ENCODE measurements at places on chromosomes 11 and 22.

DNA sequence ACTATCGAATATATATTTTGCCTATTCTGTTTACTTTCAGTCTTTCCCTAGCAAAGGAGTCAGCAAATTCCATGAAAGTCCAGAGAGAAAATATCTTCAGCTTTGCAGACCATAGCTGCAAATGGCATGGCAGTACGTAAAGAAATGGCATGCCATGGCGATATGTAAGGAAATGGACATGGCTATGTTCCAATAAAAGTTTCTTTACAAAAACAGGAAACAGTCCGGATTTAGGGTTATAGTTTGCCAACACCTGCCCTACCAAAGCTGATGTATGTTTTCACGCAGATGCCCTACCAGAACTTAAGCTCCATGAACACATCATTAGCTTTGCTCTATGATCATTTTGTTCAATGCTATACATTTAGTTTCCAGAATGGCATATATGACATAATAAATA is 19.5 kb downstream of the KIAA0930 start:
- no peak for DNase-seq

DNA sequence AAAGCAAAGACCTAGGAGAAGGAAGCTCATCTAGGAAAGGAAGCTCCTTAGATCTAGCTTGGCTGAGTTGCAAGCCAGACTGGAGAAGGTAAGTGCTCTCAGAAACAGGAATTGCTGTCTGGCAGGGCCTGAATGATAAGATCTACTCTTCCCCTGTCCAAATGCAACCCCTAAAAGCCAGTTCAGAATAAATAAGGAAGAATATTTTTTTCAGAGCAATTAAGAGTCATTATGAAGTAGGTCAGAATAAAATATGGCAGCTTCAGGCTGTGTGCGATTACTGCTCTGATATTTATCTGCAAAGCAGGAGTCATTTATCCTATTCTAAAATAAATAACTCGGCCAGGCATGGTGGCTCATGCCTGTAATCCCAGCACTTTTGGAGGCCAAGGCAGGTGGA is 82.1 kb downstream of the PIWIL4 start:
- DNase-seq = no peak

DNA sequence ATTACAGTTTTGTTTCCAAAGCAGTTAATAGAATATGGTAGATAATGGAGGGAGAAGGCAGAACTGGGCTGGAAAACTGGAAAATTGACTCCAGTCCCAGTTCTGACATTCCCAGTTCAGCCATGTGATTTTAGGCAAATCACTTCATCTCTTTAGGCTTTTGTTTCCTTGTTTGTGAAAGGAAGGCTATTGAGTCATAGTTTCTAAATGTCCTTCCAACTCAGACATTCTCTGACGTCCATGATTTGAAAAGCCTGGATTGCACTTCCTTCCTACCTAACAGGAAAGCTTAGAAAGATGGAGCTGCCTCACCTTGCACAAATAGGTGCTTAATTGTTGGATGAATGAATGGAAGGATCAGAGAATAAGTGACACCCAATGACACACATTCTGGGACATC is 19.8 kb upstream of the GALNT18 start:
- DNase-seq = no peak

GRCh38 chr22:23089010-23089409 is 18.7 kb downstream of the GNAZ start:
- DNase-seq = no peak

DNA sequence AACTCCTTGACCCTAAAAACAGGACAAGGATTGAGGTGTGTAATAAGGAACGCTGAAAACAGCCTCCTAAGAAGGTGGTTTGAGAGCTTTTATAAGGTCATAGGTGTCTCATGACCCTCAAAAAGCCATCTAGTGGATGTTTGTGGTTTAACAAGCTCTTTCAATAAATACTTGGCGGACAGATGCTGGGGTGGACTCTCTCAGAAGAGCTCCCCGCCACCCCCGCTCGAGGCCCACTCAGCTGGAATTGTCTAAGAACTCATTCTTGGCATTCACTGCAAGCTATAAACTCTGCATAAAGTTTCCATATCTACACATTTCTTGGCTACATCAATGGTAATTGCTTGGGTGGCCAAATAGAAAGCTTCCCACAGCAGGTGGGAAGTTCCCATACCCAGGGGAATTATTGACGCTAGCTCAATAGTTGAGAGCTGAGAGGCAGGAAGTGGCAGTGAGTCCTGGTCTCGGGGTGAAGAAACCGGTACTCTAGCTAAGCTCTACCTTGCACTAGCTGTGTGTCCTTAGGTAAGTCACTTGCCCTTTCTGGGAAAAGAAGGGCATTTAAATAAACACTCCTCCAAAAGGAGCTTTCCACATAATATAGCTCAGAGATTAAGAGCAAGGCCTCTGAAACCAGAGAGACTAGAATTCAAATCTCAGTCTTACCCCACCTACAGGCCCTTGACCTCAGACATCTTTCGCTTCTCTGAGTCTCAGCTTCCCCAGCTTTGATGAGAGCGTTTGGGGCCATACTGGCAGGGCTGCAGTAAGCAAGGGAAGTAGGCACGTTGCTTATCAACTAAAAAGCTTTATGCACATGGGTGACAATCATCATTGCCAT is 6.4 kb downstream of the MS4A15 start:
- no peak for DNase-seq

DNA sequence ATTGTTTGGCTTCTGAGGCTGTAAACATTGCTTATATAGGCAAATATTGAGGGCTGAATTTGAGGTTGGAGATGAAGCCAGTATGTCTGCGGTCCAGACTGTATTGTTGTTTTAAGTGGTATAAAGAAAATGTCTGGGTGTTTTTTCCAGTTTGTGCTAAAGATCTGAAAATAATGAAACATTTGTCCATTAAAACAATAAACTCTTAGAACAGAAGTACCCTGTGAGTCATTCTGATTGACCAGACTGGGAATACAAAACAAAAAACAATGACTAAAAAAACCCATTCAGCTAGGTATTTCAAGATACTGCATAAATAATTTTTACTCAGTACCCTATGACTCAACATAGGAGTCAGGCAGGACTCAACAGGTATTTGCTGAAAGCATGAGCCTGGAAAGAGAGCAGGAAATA is 20.4 kb downstream of the ALKBH8 start:
- no peak for DNase-seq

DNA sequence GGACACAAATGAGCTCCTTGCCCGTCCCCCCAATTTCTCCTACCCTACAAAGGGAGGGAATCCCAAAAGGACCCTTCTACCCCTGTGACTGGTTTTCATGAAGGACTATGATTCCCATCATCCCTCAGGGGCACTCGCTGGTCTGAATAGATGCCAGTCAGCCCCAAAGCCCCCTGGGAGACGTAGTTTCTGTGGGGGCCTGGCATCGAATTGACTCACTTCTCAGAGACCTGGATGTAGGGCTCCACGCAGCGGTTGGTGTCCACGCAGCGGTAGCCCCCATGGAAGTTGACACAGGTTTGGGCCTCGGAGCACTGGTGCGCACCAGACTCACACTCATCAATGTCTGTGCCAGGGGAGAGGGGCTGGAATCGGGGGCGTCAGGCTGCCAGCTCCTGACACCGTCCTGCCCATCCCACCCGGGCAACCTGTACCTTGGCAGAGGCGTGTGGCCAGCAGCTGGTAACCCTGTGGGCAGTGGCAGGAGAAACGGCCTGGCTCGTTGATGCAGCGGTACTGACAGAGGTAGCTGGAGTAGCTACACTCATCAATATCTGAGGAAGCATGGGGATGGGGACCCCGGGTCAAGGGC is 4.4 kb downstream of the EFEMP2 start:
- no peak for DNase-seq

GRCh38 chr22:19989725-19990067 is 26.9 kb downstream of the ARVCF start:
- DNase-seq = no peak

- no peak for DNase-seq
Measured at GRCh38 chr11:48182860-48183526, 33.6 kb upstream of the OR4B1 start.

GRCh38 chr11:9003573-9004182 is at the start of gene NRIP3:
Gene NRIP3 (minus strand): TSS chr11:9004001. CDS start chr11:9003935, 66 bp downstream.
- peak; percentile 49 for DNase-seq

DNA sequence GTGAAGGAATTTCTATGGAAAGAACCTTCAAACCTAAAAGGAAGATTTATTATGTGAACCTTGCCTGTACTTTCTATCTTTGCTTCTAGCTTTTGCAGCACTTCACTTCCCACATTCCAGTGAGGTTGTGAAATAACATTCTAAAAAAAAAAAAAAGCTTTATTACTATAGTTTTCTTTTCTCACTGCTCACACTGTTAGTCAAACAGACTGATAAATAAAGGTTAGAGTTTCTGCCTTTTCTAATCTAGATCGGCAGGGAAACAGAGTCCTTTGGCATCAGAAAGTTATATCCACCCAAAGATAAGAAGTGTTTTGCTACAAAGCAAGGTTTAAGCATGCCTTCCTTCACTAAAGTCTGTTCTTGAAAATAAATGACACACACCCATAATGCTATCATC is 2.8 kb downstream of the AAMDC start:
- no peak for DNase-seq

DNA sequence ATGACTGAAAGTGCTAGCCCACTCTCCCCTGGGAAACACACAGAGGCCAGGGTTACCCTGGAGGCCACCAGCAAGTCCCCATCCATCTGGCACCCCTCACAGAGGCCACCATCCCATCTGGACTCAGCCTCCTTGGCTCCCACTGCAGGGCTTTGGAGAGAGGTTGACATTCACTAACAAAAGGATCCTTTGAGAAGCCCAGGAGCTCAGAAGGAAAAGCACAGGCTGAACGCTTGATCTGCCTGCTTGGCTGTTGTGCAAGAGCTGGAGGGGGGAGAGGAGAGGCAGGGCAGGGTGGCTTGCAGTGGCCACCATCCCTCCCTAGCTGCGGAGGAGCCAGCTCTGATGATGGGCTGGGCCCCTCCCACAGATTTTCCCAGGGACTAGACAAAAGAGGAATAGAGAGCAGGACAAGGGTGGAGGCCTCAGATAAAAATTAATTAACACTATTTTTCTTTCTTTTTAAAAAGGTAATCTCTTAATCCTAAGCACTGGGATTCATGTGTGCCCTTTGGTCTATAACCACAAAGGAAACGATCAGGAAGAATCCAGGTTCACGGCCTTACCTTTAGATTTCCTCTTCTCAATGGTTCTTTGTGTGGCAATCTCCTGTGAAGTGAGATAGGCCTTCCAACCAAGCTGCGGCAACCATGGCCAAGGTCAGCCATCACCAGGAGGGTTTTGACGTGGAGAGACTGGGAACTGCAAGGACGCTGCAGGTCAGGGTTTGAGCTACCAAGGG is 154.7 kb downstream of the BARX2 start:
- DNase-seq = no peak

DNA sequence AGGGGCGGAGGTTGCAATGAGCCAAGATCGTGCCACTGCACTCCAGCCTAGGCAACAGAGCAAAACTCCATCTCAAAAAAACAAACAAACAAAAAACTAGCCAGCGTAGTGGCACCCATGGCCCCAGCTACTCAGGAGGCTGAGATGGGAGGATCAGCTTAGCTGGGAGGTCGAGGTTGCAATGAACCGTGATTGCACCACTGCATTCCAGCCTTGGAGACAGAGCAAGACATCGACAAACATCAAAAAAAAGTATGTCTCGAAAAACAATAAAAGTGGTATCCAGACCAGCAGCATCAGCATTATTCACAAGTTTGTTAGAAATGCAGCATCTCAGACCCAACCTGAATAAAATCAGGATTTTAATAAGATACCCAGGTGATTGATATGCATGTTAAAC is 6.2 kb upstream of the MAPK1 start:
- no peak for DNase-seq

DNA sequence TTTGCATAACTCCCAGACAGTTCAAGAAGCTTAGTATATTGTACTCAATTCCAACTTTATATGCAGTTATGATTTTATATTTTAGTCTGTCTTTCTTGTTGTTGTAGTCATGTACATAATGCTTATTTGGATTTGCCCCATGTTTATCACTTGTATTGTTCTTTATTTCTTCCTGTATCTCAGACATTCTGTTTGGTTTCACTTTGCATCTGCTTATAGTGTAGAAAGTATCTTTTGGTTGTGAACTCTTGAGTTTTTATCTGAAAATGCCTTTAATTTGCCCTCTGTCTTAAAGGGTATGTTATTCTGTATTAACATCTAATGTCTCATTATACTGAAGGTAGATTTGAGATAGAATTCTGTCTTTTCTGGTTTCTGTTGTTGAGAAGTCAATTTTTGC is 275.4 kb downstream of the DYNC2H1 start:
- no peak for DNase-seq
